ENCODE measurements at places on chromosomes 12 and 14.

- no peak for DNase-seq
These were observed 723.7 kb downstream of the C12orf50 start for GRCh38 chr12:87305481-87305880.

DNA sequence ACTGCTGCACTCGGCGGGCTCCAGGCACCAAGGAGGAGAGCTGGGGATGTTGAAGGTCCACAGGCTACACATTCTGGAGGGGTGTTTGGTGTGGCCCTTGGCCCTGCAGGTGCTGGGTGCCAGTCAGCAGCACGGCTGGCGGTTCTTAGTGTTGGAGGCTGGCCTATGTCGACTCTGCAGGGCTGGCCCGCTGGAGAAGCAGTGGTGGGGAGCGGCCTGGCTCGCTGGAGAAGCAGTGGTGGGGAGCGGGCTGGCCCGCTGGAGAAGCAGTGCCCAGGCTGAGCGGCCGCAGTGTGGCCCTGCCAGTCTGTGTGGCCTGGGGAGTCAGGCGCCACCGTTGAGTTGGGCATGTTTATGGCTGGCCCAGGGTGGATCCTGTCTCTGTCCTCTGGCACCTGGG lies 27.3 kb downstream of the MTA1 start:
- DNase-seq: no peak

DNA sequence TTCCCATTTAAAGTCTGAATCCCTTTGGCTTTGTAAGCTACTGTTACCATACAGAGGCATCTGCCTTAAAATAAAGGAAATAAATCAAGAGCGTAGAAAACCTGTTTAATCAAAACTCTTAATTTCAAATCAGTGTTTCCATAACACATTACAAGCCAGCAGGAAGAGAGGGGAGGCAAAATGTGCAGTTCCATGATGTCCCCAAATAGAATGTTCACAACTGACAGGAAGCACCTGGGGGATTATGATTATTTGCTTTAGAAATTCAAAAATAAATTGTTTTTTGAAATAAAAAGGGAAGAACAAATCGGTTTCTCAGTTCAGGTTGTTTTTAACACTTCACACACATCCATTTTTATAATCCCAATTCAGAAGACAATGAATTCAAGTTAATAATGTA lies 21.4 kb downstream of the SOCS2 start:
- DNase-seq: no peak

GRCh38 chr12:95396849-95397468 lies 77.0 kb upstream of the METAP2 start:
- DNase-seq: no peak

- no peak for DNase-seq
These were observed 283 bp downstream of the LMO3 start for GRCh38 chr12:16605642-16606116.

DNA sequence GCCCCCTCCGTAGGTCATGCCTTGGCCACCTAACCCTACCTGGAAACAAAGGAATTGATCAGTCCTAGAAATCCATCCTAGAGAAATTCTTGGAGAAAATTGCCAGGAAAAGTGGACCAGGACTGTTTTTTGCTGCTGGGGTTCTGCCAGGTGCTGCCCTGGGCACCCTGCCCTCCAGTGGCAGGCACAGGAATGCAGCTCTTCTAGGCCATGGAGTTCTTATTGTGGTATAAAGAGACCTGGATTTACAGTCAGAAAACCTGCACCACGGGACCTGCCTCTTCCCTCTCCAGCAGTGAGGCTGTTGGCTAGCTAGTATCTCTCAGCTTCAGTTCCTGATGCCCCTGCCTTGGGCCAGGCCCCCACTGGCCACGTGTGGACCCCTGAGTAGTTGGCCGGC lies 59.7 kb downstream of the SLC24A4 start:
- no peak for DNase-seq

GRCh38 chr12:77060883-77061240 lies 4.5 kb downstream of the E2F7 start:
- no peak for DNase-seq

- DNase-seq: no peak
These were observed 99.0 kb upstream of the SSTR1 start for GRCh38 chr14:38108681-38109080.

- peak; percentile 13 for DNase-seq
These were observed 28.5 kb downstream of the FAM222A start for GRCh38 chr12:109741970-109742703.

DNA sequence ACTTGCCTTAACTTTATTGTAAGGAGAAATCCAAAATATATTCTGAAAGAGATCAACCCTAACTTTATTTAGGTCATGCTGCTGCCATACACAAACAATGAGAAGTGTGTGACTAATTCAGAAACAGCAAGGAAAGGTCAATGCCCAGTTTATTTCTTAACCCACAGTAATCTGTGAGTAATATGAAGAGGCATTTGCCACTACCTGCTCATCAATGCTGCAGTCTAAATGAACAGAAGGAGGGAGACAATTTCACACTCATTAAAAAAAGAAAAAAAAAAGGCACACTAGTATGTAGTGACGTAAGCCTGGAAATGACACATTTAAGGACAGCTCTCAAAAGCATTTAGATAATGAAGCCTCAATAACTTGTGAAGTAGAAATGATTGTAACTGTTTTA lies 90.5 kb upstream of the FOXN3 start:
- DNase-seq: no peak

DNA sequence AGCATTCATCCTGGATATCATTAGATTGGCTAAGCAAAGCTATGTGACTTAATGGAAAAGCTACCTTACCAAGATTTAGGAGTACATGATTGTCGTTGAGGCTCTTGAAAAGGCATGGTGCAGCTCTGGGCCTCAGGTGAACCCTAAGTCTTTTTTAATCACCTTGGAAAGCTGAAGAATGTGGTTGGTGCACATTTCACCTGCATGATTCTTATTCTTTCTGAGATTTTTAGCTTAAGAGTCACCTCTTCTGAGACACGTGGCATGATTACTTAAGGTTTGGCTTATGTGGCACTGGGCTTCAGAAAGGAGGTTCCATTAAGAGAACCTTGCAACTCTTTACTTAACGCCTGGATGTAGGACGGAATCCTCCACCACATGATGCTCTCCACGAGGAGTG lies 498.5 kb downstream of the TMEM117 start:
- no peak for DNase-seq

GRCh38 chr14:93797071-93797470 lies 8.8 kb upstream of the PRIMA1 start:
- DNase-seq: no peak

GRCh38 chr14:74080820-74081460 lies 3.3 kb downstream of the ALDH6A1 start:
- DNase-seq: no peak

- DNase-seq: peak; percentile 56
These were observed 12.4 kb downstream of the MSI1 start for GRCh38 chr12:120356567-120357030.

GRCh38 chr12:9750276-9751203 lies 10.2 kb downstream of the CD69 start:
- peak; percentile 19 for DNase-seq

- no peak for DNase-seq
These were observed 131.7 kb downstream of the PLXNC1 start for GRCh38 chr12:94280063-94280462.

GRCh38 chr12:87405918-87406317 lies 623.3 kb downstream of the C12orf50 start:
- no peak for DNase-seq

- no peak for DNase-seq
These were observed 9.6 kb downstream of the PLXNC1 start for GRCh38 chr12:94157981-94158411.

- DNase-seq: no peak
These were observed 13.2 kb upstream of the CDH24 start for GRCh38 chr14:23070262-23071129.

DNA sequence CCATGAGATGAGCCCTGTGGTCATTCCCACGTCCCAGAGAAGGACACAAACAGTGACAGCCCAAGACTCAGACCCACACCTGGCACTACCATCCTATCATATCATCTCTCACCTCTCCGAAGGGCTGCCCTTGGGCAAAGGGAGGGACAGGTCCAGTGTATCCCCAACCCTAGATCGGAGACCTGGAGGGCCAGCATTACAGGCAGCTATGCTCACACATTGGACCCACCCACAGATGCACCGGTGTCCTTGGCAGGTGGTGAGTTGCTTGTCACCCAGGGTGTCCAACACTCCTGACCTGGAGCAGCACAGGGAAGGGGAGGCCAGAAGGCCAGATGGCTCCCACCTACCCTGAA lies 117.4 kb downstream of the DICER1 start:
- no peak for DNase-seq

DNA sequence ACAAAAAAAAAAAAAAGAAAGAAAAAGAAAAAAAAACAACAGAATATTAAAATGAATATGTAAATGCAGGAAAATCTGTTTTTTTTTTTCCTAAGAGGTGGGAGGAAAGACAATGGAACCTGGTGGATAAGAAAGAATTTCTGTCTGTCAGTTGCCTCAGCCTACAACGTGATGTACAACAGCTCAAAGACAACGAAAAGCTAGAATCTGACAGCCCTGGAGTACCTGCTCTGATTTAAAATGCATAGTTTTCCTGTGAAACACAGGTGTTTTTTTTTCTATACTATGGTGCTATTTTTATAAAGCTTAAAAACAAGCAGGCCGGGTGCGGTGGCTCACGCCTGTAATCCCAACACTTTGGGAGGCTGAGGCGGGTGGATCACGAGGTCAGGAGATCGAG lies 30.0 kb upstream of the ULK1 start:
- DNase-seq: no peak

GRCh38 chr12:88579161-88579517 lies 1.1 kb downstream of the KITLG start:
- peak; percentile 64 for DNase-seq

- no peak for DNase-seq
These were observed 6.0 kb upstream of the RNASE6 start for GRCh38 chr14:20775043-20775442.

- no peak for DNase-seq
These were observed 1025.4 kb upstream of the LRFN5 start for GRCh38 chr14:40581264-40581663.

DNA sequence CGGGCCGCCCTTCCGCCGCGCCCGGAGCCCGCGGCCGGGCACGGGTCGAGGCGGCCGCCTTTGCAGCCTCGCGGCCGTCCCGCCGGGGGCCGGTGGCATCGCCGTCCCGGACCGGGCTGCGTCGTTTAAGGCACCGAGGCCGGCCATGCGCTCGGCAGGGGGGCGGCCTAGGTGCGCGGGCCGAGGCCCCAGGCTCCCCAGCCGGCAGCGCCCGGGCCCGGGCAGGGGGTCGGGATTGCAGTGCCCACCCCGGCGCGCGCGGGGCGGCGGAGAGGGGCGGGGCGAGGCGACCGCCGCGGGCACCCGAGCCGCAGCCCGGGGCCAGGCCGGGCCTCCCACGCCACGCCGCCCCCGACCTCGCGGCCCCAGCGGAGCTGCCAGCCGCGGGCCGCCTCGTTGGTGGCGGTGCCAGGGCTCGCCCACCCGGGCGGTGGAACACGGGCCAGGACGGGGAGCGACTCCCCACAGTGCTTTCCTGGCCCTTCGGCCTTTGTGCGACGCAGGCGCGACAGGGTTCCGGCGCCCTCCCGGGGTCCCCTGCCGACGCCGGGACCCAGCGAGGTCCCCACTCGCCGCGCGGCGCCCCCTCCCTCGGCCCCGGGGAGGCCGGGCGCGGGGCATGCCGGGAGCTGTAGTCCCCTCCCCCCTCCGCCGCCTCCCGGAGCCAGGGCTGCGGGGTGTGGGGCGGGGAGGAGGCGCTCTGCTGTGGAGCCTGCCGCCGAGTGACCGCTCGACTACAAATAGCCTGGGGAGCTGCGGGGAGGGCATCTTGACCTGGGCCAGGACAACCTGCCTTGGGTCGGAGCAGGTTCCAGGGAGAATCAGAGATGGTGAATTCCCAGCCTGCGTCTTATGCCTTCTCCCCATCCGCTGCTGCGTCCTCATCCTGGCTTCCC lies 769 bp downstream of the FKBP4 start:
- DNase-seq: peak; percentile 41

DNA sequence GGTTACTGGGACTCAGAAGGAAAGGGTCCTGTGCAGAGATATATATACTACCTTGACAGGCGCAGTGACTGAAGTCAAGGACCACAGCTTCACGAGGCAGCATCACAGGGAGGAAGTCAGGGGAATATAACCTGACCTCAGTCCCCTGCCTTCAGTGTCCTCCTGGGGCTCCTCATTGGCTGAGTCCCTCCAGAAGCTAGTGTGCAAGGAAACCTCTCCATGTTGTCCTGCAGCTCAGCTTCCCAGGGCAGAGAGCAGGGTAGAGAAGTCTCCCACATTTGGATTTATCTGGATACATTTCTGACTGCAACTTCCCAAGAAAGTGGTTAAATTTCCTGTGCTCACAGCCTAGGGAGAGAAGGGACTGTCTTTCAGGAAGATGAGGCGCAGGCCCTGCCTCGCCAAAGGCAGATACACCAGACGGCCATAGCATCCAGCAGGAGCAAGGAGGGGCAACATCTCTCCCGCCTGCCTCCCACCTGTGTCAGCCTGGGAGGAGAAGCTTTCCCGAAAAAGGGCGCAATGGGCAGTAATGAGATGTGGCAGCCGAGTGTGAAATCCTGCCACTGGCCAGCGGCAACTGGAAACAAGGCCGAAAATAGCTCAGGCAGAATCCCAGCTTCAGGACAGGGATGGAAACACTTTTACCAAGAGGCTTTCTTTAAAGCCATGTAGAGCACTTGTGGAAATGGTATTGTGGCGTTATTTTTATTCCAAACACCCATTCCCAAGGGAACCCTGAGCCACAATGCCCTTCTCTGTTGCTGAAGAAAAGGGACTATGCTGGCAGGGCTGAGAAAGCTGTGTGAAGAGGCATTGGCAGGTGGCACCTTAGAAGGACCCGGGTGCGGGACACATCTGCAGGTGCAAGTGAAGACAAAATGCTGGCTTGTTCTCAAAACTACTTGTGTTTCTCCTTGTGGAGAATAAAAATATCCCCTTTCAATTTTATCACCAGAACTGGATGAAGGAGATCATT lies 54.9 kb upstream of the HIF1A start:
- DNase-seq: peak; percentile 88

DNA sequence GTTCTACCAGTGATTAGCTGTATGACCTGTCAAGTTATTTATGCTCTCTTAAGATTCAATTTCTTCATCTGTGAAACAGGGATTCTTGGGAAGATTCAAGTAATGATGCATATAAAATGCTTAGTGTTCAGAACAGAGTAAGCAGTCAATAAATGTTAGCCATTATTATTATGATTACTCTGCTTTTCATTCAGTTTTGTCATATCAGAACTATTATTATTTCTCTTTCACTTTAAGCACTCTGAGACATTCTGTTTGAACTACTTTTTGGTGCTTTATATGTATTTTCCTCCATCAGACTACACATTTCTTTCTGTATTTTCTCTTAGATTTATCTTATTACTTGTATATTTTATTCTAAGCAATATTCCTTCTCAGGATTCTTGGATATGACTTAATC lies 81.2 kb downstream of the CFAP54 start:
- no peak for DNase-seq

GRCh38 chr12:52627395-52628110 lies 9.2 kb upstream of the KRT73 start:
- no peak for DNase-seq

DNA sequence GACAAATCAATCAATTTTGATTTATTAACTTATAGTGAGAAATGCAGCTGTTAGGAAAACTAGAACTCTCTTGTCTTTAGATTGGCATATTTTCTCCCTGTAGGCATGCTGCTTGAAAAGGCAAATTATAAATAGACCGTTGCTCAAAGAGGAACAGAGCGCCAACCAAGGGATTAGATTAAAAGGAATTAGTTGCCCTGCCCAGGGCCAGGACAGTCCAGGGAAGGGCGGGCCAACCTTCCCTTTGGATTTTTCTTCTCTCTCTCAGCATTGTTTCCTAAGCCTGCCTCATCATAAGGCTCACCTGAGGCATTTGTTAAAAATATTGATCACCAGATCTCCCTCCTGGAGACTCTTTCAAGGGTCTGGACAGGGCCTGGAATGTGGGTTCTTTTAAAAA lies 8.6 kb downstream of the CIPC start:
- DNase-seq: no peak

All from NCI-H2107 (cell line).